ENCODE measurements at places on chromosomes 5 and 9.

DNA sequence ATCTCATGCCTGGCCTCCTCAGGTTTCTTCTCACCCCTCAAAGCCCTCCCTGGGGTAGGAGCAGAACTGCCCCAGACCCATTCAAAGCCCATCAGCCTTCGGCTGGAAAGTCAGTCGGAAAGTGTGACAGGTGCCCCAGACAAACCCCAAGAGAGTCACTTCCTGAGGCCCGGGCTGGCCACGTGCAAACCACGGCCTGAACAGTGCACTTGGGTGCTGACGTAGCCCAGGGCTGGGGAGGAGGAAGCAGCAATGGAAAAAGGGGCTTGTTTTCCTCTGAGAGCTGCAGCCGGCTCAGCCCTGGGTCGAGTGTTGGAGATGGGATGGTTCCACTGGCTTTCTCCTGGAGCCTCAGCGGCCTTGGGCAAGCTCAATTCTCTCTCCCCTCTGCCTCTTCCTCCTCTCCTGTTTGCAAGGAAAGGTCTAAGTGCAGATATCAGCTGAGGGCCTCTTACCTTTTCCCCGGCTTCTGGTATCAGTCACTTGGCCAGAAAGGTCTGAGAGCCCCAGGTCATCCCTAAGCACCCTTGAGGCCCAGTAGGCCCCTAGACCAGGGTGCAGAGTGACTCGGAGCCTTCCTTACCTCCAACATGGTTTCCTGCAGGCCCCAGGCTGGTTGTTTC lies 5.9 kb upstream of the EGR1 start:
- peak; percentile 69 for DNase-seq

DNA sequence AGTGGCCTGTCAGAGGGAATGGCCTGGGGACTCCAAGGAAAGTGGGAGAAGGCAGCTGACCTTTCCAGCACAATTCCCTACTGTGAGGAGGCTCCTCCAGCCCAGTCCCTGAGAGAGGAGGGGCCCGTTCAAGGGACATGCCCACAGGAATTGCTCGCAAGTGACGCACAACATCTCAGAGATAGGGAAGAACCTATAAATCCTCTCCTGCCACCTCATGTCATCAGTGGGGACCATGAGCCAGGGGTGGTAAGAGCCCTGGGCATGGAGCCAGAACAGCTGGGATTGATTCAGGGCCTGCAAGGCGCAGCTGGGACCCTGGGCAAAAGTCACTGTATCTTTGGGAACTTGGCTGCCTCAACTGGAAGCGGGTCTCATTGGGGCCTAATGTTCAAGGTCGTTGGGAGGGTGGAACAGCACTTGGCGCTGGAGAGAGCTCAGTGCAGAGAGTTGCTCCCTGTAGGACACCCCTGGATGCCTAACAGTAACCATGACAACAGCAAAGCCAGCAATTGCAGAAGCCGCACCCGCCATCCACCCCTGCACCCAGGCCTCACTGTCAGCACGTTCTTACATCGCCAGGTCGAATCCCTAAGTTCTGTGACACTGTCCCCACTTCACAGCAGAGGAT lies 41.3 kb upstream of the ORM1 start:
- no peak for DNase-seq

- no peak for DNase-seq
These were observed 19.7 kb downstream of the COL5A1 start for GRCh38 chr9:134661299-134661698.

- no peak for DNase-seq
These were observed 182.5 kb downstream of the PSAT1 start for GRCh38 chr9:78479441-78479840.

DNA sequence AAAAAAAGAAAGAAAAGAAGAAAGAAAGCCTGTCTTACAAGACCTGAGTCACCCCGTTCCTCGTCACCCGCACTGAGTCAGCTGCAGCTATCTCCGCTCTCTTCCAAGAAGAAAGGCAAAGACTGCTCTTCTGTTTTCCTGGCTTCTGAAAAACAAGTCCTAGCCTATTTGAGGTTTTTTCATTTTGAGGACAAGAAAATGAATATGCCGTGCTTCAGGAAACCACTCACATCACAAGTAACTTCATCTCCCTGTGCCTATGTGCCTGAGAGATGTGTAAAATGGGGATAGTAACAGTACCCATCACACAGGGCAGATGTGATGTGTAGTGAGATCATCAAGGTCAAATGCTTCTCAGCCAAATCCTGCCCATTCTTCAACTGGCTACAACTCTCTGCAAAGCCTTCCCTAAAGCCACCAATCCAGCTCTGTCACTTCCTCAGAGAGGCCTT lies 78.4 kb downstream of the GLDC start:
- no peak for DNase-seq
